GM06990 (cell line): ENCODE measurements at places on chromosomes 3 and 15.

- no peak for DNase-seq
Observed at GRCh38 chr3:122245513-122246174, 62.2 kb downstream of the CASR start.

DNA sequence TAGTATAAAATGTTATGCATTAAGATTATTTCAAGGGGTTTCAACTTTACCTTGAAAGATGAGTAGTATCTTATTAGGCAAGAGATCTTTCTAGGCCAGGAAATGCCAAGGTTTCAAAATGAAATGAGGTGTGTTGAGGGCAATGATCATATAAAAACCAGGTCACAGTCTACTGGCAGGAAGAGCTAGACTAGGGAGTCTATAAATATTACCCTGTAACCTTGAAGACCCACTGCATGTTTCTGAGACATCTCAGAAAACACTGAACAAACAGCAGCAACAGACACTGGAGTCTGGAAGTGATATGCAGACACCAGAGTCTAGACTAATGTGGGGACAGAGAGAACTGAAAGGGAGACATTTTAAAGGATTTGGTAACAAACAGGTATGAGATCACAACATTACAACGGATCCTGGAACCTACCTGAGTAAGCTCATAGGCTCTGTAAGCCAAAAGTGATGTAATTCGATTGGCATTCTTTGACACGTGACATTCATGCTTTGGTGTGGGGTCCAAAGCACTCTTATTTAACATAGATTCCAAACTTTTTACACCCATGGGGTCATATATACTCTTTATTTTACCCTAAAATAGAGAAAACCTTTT, 15.0 kb downstream of the TASOR start:
- DNase-seq: no peak

DNA sequence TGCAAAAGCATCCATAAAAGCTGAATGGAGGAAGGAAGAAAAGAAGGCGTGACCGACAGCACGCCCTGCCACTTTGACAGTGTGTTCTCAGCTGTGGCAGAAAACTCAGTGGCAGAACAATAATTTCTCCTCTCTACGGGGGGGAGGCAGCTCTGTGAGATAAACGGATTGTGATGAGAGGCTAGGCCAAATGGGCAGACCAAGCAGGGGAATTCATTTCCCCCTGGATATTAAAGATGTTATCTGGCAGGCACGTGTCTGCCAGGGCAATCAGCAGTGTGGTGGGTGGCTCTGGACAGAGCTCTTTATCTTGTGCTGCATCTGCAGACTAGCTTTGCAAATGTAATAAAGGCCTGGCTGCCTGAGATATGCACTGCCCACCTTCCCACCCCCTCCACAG, 1.9 kb upstream of the RMDN3 start:
- DNase-seq: no peak

- DNase-seq: peak; percentile 37
Observed at GRCh38 chr3:30500666-30501399, 105.6 kb upstream of the TGFBR2 start.

- no peak for DNase-seq
Observed at GRCh38 chr3:138210528-138210927, 23.4 kb downstream of the ARMC8 start.

DNA sequence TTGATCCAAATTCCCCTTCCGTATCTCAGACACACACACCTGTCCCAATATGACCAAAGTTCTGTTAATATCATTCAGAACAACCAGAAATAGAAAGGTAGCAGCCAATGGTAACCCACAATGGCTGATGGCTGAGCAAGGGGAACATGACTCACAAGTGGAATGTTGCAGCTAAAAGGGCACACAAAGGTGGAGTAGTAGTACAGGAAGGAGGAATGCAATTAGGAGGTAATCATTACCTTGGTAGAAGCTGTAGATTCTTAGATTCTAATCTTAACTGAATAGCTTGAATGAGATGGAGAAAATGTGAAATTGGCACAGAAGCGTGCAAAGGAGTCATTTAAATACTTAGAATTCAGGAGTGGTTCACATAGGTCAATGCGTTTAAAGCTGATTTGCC, 347.9 kb downstream of the NR2F2 start:
- DNase-seq: no peak

- no peak for DNase-seq
Observed at GRCh38 chr15:65730549-65731172, 61.4 kb downstream of the DENND4A start.

DNA sequence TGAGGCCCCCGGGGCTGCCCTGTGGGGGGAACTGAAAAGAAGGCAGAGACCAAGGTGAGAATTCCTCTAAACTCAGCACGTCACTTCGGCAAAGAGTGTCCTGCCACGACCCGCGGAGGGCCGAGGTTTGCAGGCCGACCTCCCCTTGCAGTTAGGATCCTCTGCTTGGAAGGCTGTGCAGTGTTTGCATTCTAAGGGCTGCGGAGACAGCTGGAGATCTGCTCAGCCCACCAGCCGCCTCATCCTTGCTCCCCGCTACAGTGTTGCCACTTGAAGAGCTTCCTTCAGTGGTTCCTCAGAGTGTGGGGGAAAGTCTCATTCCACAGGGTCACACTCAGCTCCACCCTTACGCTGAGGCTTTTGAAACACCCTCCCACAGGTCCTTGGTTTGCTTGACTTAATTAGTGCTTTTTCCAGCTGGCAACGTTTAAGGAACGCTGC, 10.8 kb downstream of the SLC51A start:
- DNase-seq: no peak

DNA sequence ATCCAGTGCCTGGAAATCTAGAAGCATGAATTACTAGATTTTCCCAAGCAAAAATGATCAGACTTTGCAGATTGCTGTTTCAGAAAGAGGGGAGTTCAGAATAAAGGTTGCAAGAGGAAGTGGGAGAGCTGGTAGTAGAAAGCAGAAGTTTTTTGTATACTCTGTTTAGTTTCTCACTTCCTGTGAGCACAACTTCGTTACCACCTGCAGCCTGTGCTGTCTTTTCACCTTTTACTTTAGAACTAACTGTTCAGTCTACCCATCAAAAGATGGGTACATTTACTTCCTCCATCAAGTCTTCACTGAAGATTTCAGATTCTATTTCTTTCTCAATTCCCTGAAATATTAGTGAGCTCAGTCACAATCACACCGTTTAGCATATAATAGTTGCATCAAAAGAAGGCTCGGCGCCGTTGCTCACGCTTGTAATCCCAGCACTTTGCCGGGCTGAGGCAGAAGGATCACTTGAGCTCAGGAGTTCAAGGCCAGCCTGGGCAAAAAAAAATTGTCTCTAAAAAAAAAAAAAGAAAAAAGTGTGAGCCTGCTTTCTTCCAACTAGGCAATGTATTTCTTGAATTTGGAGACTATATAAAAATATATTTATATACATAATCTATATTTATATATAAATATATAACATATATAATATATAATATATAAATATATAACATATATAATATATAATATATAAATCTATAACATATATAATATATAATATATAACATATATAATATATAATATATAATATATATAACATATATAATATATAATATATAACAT, 1.8 kb upstream of the CEP97 start:
- peak; percentile 76 for DNase-seq

DNA sequence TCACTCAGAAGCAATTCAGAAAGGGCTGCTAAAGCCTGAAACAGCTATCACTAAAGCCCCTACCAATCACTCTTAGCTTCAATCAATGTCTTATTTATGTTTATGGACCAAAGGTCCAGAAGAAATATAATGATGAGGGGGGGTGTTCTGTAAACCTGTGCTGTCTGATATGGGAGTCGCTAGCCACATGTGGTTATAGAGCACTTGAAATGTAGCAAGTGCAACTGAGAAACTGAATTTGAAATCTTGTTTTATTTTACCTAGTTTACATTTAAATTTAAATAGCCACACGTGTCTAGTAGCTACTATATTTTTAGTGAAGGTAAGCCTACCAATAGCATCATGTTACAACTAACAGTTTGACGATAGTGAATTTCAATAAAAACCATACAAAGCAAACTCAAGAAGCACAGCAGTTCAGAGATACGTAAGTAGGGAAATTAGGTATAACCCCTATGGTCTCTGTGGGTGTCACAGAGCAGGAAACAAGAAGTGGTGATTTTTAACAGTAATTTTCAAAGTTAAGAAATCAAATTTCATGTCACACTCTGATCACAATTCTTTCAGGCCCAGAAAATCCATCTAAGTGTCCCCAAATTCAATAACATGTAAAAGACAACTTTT, 3.6 kb downstream of the POU1F1 start:
- peak; percentile 1 for DNase-seq

DNA sequence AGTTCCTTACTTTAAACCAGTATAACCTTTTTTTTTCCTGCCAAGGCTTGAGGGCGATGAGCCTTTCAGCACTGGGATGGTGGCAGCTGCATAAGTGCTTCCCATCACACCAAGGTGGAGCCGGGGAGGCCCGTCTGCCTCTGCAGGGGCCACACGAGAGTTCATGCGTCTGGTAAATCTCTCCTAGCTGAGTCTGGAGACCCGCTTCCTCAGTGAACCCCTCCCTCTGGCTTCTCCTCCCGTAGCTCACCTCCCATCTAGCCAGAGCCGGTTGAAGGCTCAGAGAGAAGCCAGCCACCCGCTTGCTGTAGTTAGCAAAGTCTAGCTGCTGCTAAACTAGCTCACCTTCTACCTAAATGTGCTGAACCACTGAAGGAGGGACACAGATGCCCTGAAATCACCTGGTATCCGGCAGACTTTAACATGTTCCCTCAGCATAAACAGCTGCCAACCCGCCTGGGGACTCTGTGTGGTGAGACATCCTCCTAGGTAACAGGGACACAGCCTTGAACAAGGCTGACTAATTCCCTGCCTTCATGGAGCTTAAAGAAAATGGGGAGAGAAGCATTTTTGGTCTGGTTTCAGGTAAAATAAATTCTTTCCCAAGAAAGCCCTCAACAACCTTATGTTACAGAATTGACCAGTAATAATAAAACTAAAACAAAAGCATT, 42.9 kb downstream of the RLBP1 start:
- DNase-seq: no peak

DNA sequence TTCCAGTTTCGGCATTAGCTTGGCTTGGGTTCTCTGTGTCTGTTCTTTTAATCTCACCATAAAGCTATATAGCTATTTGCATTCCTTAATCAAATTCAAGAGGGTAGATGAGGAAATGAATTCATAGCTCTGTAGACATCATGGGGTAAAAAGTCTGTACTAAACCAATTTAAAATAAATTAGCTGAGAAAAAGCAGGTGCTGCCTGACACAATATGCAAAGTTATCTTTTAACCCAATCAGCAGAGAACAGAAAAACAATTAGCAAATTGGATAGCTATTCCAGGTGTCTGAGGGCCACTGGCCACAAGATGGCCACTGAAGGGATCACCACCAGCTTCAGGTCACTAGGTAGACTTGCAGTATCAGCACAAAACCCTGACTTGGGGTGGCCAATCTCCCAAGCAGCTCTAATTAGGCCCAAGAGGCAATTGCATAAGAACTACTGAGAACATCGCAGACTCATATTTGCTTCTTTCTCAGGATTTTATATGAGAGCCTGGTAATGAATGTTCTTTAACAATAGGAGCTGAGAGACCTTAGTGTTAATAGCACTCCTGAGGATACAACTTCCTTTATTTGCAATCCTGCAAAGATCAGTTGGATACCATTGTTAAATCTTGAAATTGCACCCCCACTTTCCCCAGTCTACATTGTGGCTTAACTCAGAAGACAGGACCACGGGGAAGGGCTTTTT, 494.3 kb downstream of the PDCD6IP start:
- no peak for DNase-seq

DNA sequence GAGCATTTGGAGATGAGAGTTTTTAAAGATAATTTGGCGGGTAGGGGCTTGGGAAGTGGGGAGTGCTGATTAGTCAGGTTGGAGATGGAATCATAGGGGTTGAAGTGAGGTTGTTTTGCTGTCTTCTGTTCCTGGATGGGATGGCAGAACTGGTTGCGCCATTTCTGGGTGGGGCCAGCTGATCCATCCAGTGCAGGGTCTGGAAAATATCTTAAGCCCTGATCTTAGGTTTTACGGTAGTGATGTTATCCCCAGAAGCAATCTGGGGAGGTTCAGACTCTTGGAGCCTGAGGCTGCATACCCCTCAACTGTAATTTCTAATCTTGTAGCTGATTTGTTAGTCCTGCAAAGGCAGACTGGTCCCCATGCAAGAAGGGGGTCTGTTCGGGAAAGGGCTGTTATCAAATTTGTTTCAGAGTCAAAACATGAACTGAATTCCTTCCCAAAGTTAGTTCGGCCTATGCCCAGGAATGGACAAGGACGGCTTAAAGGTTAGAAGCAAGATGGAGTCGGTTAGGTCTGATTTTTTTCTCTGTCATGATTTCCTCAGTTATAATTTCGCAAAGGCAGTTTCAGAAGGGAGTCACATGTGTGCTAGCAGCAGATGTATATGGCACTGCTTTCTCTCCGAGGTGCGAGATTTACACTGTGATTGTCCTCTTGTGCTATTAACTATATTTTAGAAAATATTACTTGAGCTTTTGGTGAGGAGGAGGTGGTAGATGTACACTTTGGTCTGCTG, 540.4 kb downstream of the EDEM1 start:
- no peak for DNase-seq

- no peak for DNase-seq
Observed at GRCh38 chr3:127565711-127566110, 24.8 kb downstream of the TPRA1 start.

GRCh38 chr3:195916291-195916690, 7.9 kb upstream of the TNK2 start:
- DNase-seq: no peak

DNA sequence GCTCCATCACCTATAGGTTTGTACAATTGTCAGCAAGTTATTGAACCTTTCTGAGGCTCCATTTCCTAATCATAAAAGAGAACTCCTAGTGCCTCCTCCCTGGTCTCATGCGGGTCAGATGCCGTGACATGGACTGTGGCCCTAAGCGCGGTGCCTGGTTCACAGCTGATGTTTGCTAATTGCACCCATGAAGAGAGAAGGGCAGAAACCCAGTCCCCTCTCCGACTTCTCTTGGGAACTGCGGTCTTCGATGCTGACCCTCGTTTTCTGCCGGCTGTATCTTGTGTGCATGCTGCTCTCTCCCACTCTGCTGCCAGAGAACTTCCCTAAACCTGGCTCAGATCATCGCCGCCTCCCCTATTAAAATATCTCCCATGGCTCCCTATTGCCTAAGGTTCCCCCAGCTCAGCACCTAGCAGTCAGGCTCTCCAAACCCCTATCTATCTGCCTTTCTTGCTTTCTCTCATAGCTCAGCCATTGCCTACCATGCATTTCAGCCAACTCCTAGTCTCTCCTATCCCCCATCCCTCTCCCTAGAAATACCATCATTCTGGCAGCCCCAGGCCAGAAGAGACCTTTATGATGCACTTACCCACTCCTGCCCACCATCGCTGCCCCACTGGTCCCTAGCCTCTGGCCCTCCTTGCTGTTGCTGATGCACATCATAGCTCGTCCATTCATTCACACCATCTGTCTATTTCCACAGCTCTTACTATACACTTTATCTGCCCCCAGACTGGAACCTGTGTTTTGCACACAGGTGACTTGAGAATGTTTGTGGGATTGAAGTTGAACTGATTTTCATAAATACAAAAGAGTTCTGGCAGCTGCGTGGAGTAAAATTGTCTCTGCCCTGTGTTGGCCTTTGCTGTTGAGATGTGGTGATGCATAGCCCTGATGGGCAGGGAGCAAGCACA, 6.6 kb downstream of the ISG20 start:
- DNase-seq: no peak

GRCh38 chr3:25610167-25610566, 54.5 kb downstream of the TOP2B start:
- no peak for DNase-seq
